ENCODE measurements at places on chromosomes 12 and 14. TPM values are rescaled to one million over a fixed set of nuclear protein-coding genes. Genes with fewer than 3 reads are reported as not detected.

- DNase-seq = no peak
Observed at GRCh38 chr12:55658635-55659391, 22.1 kb downstream of the OR10P1 start.

DNA sequence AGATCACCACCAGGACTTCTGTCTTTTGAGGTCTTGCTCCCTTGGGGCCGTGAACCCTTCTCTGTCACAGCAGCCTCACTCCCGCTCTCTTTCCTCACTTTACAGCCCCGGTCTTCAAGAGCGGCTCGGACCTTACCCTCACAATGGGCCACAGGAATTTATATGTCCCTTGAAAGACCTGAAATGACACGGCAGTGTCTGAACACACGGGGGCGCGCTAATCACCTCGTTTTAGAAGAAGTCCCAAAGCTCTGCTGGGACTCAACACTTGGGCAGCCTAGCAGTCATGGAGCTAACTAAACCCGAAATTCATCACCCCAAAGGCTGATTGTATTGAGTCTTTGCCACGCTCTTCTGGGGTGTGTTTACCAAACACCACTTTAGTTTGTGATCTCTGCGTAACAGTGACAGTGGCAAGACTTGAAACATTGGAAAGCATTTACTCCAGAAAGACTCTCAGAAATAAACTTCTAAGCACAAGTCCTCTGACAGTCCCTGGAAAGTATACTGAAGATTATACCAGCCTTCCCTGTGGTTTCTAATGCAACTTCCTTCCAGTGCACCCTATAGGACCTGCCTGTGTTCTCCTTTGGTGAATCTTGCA lies 29.0 kb downstream of the SERPINA11 start:
- DNase-seq = peak; percentile 67

Gene SYCP3
- 0.07 TPM for total RNA-seq

GRCh38 chr12:12560587-12561370 lies 1.9 kb downstream of the DUSP16 start:
- DNase-seq = no peak

DNA sequence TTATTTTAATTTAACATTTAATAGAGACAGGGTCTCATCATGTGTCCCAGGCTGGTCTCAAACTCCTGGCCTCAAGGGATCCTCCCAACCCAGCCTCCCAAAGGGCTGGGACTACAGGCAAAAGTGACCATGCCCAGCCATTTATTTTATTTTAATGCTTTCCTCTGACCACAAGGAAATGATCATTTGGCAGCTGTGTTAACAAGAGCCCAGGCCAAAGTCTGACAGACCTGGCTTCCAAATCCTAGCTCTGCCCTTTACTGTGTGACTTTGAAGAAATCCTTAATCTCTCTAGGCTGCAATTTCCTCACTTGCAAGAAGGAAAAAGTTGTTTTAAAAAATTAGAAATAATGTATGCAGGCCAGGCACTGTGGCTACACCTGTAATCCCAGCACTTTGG lies 16.7 kb upstream of the GCH1 start:
- no peak for DNase-seq

GRCh38 chr14:69581316-69581935 lies 6.8 kb upstream of the CCDC177 start:
- DNase-seq = no peak

GRCh38 chr12:20044846-20045245 lies 323.5 kb upstream of the PDE3A start:
- DNase-seq = no peak

DNA sequence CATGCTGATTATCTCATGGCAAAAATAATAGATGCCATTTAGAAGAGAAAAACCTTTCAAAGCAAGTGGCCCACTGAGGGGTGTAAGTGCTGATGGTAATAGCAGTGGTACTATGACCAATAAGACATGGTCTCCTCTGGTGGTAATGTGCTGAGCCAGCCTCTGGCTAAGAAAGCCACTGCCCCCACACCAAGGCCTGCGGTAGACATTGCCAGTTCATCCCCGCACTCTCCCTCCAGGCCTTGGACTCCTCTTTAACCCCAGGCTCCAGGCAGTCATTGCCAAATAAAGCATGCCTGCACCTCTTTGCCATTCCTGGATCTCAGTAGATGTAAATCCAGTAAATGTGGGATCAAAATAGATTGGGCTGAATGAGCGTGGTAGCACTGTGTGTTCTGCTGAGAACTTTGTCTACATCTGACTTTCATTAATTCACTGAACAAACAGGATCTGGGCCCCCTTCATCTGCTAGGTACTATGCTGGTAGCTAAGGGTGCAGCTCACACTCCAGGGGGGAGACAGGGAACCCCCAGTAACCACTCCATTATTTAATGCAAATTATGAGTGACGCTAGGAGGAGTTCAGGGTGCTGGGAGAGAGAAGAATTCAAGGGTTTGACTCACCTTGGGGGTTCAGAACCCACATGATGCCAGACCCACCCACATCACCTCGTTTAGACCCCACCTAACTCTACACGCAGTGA lies 89.3 kb downstream of the BCL11B start:
- no peak for DNase-seq

DNA sequence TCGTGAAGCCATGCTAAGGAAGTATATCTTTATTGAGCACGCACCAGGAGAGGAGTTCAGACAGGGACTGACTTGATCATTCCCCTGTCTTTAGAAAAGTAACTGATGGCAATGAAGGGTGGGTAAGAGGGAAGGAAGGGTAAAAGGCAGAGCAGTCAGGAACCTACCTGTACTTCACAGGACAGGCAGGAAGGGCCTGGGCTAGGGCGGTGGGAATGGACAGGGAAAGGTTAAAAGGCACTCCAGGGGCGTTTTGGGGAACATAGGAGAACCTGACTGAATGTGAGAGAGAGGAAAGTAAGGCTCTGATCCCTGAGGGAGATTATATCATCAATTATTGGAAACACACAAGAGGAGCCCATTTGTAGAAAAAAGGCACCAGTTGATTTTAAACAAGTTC lies 3.9 kb downstream of the SLC35E3 start:
- DNase-seq = no peak

DNA sequence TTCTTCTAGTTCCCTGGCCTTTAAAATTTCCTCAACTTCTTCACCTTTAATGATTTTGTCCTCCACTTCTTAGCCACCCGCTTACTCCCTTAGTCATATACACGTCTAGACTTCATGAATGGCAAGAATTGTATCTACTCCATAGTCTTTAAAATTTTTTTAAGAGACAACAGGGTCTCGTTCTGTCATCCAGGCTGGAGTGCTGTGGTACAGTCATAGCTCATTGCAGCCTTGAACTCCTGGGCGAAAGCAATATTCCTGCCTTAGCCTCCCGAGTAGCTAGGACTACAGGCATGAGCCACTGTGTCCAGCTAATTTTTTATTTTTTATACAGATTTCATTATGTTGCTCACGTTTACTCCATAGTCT lies 47.9 kb downstream of the BBS10 start:
- DNase-seq = no peak

GRCh38 chr14:99187858-99188257 lies 84.1 kb downstream of the BCL11B start:
- DNase-seq = no peak

DNA sequence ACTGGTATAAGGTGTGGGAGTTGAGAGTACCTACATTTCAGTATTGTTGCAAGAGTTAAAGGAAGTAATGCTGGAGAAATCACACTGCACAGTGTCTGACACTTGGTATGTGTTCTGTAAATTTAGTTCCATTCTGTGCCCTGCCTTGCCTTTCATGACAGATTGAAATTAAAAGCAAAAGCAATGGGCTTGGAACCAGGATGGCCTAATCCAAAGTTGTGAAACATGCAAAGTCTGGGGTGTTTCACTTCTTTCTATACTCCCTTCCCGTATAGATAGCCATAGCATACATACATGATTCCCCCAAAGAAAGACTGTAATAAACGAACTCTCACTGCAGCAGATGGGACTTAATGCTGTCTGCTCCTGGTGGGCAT lies 281.1 kb downstream of the NRXN3 start:
- no peak for DNase-seq

DNA sequence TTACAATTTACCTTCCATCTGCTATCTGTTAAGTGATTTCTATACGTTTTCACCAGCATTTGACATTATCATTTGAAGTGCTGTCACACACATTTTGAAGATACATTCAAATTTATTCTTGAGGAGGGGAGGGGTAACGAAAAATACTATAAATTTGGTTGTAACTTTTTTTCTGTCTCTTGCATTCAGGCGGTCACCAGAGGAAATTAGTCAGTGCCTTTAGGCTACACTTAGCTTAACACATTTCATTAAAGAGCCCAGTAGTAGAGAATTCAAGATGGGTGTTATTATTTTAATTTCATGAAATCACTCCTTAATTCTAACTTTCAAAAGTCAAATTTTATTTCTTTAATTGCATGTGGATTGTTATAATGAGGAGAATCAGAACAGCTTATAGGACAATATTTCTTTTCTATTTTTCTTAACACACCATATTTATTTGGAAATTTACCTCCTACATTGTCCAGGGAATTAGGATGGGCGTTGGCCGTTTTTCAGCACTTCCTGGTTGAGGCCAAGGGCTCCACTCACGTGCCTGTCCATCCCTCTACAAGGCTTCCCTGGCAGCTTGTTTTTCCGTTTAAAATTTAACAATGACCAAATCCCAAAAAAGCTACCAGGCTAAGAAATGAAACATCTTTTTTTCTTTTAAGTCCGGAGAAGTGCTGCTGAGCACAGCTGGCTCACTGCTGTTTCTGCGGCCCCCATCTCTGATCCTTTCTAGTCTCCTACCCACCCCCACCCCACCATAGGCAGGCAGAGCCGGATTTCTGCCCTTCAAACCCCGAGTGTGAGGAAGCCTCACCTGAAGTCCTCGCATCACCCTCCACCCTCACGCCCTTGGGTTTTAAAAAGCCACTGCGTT lies 1.1 kb upstream of the FAR2 start:
- DNase-seq = no peak

Gene AQP2
- not detected for total RNA-seq

DNA sequence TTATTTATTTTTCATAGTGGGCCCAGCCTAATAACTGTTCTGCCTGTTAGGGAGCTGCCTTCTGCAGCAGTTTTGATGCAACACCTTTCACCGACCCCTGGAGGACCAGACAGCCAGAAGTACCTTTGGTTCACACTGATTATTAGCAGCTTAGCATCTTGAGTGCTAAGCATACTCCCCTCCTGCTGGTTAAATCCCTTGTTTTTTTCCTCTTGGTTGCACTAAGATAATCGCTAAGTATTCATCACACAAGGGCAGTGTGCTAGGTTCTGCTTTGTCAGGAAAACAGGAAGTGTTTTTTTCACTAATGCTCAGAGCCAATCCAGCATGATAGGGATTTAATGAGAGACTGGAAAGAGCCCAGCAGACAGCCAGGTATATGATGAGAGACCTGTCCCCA lies 437.0 kb downstream of the FUT8 start:
- DNase-seq = no peak

DNA sequence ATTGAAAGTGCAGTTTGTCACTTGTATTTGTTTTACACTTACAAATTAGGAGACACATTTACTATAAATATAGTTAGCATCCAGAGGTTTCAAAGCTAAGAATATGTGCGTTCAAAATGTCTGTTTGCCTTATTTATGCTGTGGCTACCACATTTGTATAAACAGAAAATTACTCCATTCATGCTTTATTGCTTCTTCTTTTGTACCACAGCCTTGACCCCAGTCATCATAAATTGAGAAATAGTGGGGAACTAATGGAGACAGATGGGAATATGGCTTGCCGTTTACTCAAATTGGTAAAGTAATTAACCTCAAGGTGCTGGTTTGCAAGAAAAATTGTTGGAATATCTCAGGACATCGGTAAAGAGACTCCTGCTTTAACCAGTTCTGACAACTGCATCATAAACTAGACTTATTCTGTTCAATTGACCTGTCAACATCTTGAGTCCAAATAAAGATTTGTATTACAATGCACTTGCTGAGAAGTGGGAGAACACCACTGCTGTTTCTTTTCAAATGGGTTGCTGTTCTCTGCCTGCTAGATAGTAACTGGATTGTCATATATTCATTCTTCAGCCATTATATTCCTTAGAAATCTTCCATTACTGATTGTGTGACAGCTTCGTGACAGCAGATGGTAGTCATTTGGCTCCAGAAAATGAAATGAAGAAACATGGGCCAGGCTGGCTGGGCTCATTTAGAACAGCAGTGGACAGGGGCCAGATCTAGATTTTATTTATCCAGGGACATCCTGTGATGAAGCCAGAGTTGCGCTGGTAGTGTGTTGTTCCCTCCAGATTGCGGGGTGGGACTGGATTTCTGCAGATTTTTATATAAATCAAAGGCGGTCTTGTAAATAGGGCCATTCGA lies 354.4 kb downstream of the EGLN3 start:
- no peak for DNase-seq

DNA sequence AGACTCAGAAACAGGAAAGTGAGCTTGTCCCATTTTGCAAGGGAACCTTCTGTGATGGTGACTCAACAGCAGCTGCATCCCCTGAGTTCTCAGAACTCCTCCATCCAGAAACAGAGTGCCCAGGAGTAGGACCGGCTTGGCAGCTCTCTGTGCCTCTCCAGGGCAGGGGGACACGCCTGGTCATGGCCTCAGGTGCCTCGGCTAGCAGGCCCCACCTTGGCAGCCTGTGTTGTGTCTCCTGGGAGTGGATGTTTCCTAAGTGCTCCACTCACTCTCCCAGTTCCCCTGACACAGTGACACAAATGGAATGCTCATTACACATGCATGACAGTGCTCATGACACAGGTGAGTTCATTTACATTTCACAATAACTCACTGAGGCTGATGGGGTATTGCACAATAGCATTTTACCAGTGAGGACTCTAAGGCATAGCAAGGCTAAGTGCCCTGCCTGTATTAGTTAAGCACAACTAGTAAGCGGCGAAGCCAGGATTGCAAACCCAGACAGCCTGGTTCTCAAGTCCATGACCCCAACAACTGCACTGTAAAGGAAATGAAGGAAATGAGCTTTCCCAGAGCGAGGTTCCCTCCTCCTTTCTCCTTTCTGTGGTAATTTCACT lies 47.4 kb downstream of the CALM1 start:
- no peak for DNase-seq

DNA sequence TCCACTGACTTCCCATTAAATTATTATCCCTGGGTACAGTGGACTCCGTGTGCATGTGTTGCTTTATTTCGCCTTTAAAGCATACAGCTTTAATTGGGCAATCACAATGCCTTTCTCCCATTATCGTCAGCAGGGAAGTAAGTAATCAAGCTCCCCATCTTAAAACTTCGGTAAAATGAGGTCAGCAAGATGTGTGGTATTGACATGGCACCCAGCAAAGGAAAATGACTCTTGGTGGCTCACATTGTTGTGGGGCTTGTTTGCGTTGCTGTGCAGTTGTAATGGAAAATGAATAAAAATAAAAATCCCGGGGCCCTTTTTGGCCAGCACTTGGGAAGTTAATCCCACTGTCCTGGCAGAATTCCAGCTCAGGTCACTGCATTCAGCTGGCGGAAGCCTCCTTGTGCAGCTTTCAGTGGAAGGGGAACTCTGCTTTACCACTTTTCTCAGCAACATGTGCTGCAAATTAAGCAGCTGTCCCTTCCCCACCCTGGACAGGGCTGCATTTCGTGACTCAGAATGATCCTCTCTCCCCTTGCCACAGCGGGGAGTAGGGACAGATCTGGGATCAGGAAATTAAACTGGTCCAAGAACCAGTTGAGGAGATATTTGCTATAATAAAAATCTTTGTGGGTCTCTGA lies 13.9 kb upstream of the ATP2A2 start:
- DNase-seq = no peak

- DNase-seq = peak; percentile 85
Observed at GRCh38 chr12:56634837-56635791, 5.0 kb upstream of the BAZ2A start.

- DNase-seq = no peak
Observed at GRCh38 chr12:25323581-25323982, 72.9 kb upstream of the KRAS start.

- no peak for DNase-seq
Observed at GRCh38 chr12:45408729-45409114, 192.8 kb downstream of the ANO6 start.

GRCh38 chr12:90729736-90730135 lies 225.2 kb downstream of the CCER1 start:
- no peak for DNase-seq

Gene IGFBP6
- total RNA-seq = 13.7 TPM

Data from H1 (cell line).